ENCODE measurements at places on chromosomes 12 and 14.

DNA sequence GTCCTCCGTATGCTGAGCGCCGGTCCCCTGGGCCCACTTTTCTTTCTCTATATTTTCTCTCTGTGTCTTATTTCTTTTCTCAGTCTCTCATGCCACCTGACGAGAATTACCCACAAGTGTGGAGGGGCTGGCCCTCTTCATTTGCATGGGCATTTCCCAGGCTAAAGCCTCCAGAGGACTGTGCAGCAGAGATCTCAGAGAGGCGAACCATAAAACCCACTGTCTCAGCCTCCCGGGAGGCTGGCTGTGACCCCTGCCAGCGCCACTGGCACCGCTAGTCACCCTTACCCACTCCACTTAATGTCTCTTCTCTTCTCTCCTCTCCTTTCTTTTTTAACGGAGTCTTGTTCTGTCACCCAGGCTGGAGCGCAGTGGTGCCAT, 7.1 kb upstream of the SERPINA9 start:
- no peak for DNase-seq

DNA sequence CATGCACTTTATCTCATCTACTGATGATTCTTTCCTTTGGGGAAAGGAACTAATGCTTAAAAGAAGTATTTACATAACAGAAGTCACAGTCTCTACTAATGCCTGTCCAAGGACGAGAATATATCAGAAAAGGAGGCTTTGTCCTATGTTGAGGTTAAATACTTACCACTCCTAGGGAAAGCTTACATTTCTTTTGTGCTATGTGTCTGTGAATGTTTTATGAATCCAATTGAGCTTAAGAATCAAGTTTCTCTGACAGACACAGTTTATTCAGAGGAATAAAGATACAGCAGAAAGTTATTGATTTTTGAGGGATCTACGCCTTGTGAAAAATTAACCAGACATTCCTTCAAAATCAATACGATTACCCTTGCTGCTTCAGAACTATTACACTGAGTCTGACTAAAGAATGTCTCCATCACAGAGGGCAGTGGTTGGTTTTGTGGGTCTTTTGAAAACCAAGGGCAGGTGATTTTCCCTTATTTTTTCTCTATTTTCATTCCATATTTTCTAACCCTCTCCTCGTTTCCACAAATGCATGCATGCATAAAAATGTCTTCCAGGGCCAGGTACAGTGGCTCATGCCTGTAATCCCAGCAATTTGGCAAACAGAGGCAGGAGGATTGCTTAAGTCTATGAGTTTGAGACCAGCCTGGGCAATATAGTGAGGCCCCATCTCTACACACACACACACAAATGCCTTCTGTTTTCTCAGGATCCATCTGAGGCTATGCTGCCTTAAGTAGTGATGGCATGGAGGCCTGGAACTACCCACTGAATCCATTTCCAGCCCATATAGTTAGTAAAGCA, 1095.1 kb downstream of the GALC start:
- DNase-seq: no peak

- no peak for DNase-seq
Measured at GRCh38 chr12:43694879-43695278, 63.7 kb downstream of the PUS7L start.

- no peak for DNase-seq
Measured at GRCh38 chr14:53358166-53358565, 205.0 kb upstream of the DDHD1 start.

DNA sequence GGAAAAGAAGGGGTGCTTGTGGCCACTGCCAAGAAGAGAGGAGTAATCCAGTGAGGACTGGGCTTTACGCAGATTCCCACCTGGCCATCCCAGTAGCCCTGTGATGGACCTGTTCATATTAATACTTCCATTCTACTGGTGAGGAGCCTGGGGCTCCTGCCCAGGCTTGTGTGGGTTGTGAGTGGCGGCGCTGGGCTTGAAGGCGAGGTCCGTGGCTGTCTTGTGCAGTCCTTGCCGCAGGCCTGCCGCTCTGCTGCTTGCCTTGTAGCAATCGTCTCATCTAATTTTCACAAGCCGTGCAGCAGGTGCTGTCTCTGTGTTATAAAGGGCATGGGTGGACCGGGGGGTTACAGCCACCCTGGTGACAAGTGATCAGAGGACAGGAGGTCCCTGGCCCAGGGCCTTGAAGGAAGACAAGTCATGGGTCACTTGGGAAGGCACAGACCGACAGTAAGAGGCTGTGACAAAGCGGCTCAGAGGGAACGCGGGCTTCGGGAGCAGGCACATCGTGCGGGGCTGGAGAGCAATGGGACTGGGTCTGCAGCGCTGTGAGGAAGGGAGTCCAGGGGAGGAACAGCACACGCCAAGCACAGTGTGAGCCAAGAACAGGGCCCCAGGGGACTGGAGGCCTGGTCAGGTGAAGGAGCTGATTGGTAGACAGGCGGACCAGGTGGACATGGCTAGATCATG, 7.3 kb upstream of the BDKRB2 start:
- DNase-seq: no peak

DNA sequence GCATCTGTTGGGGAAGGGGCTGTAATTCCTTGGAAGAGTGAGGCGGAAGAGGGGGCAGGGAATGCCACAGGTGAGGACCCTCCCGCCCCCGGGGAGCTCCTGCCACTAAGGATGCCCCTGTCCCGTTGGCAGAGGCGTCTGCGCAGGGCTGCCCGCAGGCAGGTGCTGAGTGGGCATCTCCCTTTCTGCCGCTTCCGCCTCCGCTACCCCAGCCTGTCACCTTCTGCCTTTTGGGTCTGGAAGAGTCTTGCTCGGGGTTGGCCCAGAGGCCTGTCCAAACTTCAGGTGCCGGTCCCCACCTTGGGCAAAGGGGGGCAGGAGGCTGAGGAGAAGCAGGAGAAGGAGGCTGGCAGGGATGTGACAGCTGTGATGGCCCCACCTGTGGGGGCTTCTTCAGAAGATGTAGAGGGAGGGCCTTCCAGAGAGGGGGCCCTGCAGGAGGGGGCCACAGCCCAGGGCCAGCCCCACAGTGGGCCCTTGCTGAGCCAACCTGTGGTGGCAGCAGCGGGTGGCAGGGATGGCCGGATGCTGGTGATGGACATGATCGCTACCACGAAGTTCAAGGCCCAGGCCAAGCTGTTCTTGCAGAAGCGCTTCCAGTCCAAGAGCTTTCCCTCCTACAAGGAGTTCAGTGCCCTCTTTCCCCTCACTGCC, 10.0 kb downstream of the VRTN start:
- DNase-seq: no peak

DNA sequence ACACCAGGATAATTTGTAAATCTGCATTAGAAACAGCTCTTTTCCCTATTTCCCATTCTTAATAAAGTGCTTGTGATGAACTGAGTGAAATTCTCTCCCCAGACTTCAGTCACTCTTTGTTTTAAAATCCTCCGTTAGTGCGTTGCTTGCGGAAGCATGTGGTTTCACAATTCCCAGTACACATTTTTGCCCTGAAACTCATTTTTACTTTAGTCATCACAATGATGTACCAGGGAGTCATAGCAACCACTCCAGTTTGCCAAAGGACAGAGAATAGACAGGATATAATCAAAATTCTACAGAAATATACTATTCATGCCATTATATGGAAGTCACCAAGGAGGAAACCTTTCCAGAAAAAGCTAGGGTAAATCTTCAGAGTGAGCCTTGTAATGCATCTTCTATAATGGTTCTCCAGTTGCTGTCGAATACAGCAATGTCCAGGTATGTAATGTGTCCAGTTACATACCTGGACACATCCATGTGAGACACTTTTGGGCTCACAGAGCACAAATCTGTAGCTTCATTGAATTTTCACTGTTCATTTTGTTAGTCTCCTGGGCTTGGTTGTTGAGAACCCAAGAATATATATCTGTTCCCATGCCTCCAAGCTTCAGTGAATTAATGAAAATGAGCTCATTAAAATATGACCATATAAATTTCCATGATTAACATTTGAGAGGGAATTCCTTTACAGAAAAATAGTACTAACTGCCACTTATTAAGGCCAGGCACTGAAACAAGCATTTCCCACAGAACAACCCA, 57.8 kb downstream of the GPR135 start:
- no peak for DNase-seq

DNA sequence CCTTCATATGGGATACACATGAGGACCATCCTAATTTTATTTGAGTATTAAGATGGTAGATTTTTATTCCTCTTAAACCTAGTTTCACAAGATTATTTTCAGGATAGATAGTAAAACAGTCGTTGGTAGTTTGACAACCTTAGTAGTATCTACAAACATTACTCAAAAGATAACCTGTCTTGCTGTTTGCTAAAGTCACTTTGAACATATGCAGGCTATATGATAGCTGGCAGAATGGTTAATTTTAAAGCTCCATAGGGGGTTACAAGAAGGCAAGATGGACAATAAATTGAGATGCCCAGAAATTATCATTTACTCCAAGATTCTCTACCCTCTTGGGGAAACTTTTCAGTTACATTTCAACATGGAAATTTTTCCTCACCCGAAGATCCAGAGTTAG, 525.7 kb downstream of the SOX5 start:
- no peak for DNase-seq
